Daoy (cell line): ENCODE measurements at places on chromosomes 1 and 21. TPM values are rescaled to one million over a fixed set of nuclear protein-coding genes. Genes with fewer than 3 reads are reported as not detected.

Gene CLCA2
- not detected in 2 replicates for total RNA-seq

Gene KLHL12
- total RNA-seq = 22.4 and 34.8 TPM in 2 replicates

Gene ZNF697
- 16.6 and 18.1 TPM in 2 replicates for total RNA-seq

Gene CLCNKB
- 0.11 and 0.33 TPM in 2 replicates for total RNA-seq

Gene FCRL3
- not detected in 2 replicates for total RNA-seq

Gene ADAMTS4
- total RNA-seq = 0.68 and 0.91 TPM in 2 replicates

Gene AGMAT
- total RNA-seq = 4.3 and 7.6 TPM in 2 replicates

Gene KDF1
- total RNA-seq = 0.11 TPM in 1 of 2 replicates, not detected in the other

Gene RPE65
- under 0.01 TPM in 1 of 2 replicates, not detected in the other for total RNA-seq

Gene KRTAP7-1
- total RNA-seq = not detected in 2 replicates

Gene FAM43B
- 0.29 TPM in 1 of 2 replicates, not detected in the other for total RNA-seq

Gene LEMD1
- 0.74 TPM in 1 of 2 replicates, not detected in the other for total RNA-seq

Gene TFF2
- not detected in 2 replicates for total RNA-seq

Gene APCS
- not detected in 2 replicates for total RNA-seq

GRCh38 chr1:64006276-64007051 lies 197.0 kb upstream of the UBE2U start:
- DNase-seq = peak; percentile 90

GRCh38 chr1:235831148-235831547 lies 35.6 kb downstream of the LYST start:
- DNase-seq = peak; percentile 18

- DNase-seq = peak; percentile 13
These were observed 10.5 kb upstream of the RNF223 start for GRCh38 chr1:1084372-1085170.

DNA sequence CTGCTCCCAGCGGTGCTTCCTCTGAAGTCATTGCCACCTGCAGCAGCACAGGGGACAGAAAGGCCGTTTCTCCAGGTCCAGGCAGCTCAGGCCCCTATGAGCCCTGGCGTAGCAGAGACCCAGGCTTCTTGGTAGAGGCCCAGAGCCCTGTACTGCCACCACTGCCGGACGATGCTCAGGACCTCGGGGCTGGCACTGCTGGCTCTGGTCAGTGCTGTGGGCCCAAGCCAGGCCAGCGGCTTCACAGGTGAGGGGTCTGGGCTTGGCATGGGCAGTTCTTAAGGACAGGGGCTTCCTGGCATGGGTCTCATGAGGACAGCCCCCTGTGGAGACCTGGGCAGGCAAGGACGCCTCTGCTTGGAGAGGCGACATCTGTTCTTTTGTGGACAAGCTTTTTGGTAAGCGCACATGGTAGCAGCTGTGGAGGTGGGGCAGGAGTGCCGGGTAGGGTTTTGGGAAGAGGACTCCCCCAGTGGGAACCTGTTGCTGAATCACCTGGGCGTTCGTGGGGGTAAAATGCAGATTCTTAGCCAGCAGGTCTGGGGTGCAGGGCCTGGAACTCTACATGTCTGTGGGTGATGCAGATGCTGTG lies at the start of gene UMODL1:
UMODL1 (plus strand) TSS at position 172 of the 592 bp plus-strand sequence; CDS start at position 172, 0 bp downstream.
- DNase-seq = no peak

DNA sequence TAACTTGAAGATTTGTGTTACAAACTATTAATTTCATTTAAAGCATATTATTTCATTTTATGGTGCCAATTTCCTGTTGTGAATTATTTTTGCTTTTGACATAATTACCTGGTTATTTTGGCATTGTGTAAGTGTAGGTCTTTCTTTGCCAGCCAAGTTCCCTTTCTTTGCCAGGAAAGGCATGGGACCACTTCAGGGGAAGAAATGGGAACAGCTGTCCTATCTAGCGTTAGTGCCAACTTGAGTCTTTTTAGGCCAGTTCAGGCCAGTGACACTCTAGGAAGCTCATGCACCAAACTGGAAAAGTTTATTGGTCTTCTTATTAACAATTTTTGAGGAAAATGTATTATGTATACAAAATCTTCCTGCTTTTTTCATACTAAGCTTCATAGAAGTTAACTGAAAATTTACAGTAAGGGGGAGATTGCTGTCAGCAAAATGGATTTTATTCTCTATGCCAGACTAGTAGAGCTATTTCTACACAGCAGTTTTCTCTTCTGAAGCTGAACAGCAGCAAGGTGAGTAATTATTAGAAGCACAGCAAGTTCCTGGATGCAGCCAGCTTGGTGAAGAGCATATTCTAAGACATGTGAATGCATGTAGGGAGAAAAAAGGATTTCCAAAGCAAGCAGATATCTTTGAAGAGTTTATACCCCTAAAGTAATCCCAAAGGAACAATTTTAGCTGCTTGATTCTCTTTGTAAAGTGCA lies 914.6 kb upstream of the ADGRL4 start:
- no peak for DNase-seq

DNA sequence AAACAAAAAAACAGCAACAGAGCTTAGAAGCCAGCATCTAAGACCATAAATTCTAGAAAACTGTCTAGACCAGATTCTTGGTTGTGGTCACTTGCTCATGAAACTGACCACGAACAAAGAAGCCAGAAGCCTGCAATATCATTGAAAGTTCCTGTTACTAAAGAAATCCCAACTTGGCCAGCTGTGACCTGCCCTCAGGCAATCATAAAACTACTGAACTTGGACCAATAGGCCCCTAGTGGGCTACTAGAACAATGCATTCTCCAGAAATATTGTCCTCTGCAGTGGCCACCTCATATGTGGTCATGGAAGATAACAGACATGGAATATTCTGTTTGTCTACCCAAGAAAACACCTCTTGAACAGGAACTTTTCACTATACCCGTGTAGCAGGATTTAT lies 87.7 kb downstream of the SPATA17 start:
- no peak for DNase-seq

DNA sequence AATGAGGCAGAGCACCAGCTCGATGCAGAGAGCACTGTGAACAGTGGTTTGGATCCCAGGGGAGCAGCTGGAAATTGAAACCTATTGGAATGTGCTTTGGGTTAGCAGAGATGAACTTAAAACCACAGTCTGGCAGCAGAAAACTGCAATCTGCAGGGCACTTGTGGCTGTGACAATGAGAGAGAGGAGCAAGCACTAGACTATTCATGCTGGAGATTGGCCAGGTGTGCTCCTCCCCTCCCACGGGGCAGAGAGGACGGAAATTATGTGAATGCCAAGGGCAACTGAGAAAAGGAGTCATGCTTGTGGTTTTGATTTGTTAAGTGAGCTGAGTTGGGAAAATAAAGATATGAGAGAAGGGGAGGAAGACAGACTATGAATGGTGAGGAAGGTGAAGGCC lies 38.1 kb downstream of the HSD3B2 start:
- DNase-seq = peak; percentile 96

- DNase-seq = no peak
These were observed 63.3 kb upstream of the ZC3H11B start for GRCh38 chr1:219676012-219676765.

DNA sequence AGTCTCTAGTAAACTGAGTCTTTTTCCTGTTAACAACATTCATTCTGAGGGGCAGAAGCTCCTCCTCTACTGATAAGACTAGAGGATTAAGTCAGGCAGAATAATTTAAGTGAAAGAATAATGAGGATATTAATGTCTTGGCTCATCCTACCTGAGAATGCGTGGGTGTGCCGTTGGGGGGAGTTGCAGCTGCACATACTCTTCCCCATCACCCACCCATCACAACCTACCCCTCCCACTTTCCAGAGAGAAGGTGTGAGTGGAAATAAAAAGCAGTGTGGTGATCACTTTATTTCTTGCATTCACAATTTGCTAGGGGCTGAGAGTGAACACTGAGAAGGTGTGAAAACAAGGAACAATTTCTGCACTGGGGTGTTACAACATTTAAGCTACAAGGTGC lies 146.8 kb upstream of the MAGI3 start:
- DNase-seq = no peak

GRCh38 chr1:54340878-54341277 lies 65.3 kb downstream of the SSBP3 start:
- DNase-seq = no peak

GRCh38 chr1:205273551-205273982 lies 45.8 kb downstream of the TMCC2 start:
- DNase-seq = peak; percentile 88

GRCh38 chr1:192115000-192115399 lies 43.3 kb upstream of the RGS18 start:
- no peak for DNase-seq

DNA sequence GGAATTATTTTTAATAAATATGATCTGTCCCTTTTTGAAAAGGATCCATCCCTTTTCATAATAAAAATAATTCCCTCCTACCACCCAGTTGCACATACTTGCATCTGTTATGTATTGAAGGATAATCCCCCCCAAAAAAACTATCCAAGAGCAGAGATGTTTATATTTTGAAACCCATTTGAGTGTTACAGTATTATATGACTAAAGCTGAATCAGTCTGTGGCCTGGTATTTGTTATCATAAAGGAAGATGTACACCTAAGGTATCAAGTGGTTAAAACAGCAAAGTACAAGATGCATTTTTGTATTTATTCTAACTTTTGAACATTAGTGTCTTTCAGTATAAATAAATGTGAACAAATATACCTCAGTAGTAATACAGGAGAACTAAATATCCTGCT lies 12.7 kb upstream of the TGFB2 start:
- DNase-seq = no peak

DNA sequence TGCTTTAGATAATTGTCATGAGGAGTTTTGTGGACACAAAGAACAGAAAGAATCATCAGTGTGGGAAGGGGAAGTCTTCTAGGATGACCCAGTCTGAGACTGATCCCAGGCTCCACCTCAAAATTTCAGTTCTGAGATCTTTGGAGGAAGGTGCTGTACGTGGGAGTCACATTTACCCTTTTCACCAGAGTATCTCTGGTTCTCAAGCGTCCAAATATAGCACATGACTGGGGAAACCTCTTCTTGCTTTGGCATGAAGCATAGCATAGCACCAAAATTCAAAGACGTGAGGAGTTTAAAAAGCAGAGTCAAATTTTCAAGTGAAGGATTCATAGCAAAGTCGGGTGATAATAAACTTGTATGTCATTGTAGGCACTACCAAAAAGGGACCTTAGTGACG lies 96.5 kb downstream of the LRRC53 start:
- no peak for DNase-seq

DNA sequence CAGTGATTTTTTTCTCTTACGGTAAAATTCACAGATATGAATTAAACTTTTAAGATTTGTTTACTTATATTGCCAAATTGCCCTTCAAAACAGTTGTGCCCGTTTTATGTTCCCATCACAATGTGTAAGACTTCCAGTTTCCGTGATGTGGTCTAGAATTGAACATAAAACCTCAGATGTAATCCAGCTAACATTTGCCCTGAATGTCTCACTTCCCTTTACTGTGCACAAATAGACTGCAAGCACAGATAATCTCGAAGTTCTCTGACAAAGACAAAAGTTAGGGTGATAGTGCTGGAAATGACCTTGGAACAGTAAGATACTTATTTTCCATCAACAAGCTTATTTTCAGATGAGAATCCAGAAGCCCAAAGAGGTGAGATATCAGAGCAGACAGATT lies 177.5 kb downstream of the ZZZ3 start:
- DNase-seq = peak; percentile 75

DNA sequence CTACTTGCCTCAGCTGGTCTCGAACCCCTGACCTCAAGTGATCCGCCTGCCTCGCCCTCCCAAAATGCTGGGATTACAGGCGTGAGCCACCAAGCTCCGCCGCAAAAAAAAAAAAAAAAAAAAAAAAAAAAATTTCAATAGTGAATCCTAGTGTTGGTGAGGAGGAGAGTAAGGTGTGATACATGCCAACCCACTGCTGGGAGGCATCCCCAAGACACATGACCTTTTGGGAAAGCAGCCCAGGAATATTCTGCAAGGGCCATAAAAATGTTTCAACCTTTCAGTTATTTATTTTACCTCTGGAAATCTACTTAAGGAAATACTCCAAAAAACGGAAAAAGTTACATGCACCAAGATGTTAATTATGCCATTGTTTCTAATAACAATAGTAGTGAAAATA lies 69.0 kb downstream of the ITPKB start:
- DNase-seq = no peak

- peak; percentile 99 for DNase-seq
These were observed 106.5 kb upstream of the SLC44A3 start for GRCh38 chr1:94713472-94714141.

- DNase-seq = no peak
These were observed 446.9 kb downstream of the NEGR1 start for GRCh38 chr1:71835442-71835813.

DNA sequence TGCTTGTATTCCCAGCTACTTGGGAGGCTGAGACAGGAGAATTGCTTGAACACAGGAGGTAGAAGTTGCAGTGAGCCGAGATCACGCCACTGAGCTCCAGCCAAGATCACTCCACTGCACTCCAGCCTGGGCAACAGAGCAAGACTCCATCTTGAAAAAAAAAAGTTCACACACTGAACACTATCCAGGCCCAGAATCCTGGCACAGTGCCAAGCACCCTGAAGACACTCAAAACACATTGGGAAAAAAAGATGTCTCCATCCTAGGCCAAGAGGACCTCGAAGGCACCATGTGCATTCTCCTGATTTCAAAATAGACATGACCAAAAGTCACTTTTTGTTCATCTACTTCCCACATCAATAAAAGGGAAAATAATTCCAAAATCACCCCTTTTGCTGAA lies 38.7 kb downstream of the SLC9A1 start:
- no peak for DNase-seq

- no peak for DNase-seq
These were observed 303.2 kb downstream of the RWDD3 start for GRCh38 chr1:95537176-95537575.

DNA sequence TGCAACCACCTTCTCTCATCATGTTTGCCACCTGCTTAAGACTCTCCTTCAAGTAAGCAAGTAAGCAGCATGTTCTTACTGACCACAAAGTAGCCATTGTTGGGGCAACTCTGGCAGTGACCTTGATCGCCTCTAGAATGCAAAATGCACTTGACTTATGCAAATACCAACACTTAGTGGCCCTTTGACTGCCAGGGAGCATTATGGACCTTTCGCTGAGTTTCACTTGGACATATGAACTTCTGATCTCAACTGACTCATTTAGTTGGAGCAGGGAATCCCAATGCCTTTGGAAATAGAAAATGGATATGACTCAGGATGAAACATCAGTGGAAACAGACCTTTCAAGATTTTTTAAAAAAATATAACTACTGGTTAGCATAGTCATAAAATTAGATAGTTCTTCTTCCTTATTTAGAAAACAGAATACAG lies 6.1 kb upstream of the PLA2G5 start:
- peak; percentile 54 for DNase-seq

GRCh38 chr1:93577536-93578432 lies 103.9 kb downstream of the BCAR3 start:
- no peak for DNase-seq

DNA sequence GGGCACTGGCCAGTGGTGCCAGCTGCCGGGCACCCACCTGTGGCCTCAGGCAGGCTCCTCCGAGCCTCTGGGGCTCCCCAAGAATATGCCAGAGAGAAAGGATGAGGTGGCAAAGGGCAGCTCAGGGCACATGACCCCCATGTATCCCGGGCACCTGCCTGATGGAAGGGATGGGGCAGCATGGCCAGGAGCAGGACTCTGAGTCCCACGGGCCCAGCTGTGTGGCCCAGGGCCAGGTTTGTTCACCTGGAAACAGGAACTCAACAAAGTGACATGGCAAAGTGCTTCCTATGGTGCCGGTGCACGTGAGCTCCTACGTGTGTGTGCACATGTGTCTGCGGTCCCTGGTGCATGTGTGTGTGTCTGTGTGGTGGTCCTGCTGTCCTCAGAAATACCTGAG lies 9.5 kb upstream of the GPR153 start:
- no peak for DNase-seq
